NCI-H1105 (cell line): ENCODE measurements at places on chromosomes 5 and 9.
A peak's percentile ranks its signal among the peaks of the same experiment; 100 is the strongest.

DNA sequence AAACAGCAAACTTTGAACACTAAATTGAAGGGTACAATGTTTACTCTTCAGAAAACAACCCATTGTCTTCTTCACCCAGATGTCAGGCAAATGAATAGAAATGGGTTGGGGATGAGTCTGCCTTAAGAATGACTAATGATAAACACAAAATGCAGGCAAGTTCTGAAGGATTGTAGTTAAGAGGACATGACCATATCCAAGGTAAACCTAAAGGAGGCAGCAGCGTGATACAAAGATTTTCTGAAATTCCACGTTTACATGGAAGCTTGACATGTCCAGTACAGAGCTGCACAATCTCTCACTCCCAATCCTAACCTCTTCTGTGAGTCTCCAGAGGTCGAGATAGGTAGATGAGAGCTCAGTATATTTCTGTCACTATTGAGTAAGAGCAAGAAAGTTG, 1263.2 kb upstream of the CDH6 start:
- DNase-seq: no peak

GRCh38 chr5:135391869-135392255, 7.2 kb downstream of the MACROH2A1 start:
- no peak for DNase-seq

DNA sequence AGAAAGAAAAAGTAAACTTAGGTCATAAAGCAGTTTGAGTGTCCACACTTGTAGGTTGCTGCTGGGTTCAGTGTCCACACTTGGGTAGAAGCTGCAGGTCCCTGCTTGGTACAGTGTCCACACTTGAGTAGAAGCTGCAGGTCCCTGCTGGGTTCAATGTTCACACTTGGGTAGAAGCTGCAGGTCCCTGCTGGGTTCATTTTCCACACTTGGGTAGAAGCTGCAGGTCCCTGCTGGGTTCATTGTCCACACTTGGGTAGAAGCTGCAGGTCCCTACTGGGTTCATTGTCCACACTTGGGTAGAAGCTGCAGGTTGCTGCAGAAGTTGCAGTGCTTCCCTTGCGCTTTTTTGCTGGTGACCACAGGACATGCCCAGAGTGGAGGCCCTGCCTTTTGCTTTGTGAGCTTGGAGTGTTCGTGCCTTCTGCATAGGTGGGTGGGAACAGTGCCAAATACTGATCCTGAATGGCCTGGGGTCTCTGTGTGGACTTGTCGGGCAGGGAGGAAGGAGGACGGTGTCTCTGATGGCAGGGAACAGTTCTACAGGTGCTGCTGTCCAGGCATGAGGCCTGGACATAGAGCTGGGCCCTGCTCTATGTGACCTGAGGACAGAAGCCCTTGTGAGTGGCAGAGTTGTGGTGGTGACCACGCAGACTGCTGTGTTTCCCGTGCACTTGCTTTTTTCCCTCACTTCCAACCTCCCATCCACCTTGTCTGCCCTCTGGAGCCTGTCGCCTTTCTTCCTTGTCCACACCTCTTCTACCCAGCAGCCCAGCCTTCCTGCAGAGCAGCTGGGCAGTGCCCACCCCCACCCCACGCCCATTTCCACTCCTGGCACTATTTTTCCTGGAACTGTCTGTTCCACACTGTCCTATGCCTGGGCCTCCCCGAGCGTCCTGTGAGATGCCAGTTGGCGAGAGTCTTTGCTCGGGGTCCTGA, 120.8 kb downstream of the EHMT1 start:
- DNase-seq: no peak

- no peak for DNase-seq
Observed at GRCh38 chr5:79499640-79500273, 14.2 kb downstream of the HOMER1 start.

DNA sequence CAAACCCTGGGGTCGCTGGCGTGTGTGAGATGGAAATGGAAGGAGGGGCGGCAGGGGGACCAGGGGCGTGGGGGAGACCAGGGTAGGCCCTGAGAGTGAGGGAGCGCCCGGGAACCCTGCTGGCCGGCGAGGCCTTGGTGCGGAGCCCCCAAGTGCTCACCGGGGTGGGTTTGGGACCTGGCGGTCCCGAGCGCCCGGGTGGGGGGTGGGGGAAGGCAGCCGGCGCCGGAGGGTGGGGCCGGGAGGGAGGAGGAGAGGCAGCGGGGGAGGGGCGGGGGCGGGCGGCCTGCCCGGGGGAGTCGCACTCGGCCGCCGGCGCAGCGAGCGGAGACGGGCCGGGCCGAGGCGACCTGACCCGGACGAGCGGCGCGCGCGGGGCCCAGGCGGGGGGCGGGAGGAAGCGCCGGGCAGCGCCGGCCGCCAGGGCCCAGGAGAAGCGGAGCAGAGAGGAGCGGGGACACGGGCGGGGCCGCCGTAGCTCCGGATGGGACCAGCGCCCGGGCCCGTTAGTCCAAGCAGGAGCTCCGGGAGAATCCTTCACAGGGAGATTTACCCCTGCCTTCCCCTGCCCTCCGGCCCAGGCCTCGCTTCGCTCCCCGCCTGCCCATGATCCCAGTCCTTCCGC, at the start of gene NPR2:
NPR2 (plus strand) TSS at position 295 of the 625 bp plus-strand sequence. CDS start 818 bp downstream, outside the sequence.
- DNase-seq: no peak

DNA sequence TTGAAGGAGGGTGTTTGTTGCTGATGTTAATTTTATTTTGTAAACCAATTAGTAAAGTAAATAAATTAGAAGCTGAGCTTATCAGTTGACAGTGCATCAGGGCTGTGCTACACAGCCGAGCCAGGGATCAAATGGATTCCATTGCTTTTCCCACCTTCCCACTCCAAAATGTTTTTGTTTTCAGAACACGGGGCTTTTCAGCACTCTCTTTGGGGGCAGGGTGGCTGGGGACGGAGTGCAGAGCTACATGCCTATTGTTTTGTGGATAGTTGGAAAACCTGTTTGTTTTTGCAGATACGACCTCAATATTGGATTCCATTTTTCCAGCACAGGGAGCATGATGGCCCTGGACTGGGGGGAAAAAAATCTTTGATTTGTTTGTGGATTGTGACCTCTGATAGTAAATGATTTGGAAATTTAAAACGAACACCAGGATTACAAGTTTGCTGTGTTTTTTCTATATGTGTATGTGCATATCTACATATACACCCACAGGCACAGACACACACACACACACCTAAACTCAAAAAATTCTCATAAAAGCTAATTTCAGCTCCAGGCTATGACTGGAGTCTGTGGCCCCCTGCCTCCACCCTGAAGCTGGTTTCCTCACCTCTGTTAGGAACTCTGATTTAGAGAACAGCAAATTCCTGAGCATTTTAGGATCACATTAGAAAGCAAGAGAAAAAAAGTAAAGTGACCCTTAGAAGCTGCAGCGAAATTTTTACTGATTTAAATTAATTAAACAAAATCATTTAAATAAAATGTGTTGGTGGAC, 371.7 kb upstream of the IRX2 start:
- peak; percentile 15 for DNase-seq

DNA sequence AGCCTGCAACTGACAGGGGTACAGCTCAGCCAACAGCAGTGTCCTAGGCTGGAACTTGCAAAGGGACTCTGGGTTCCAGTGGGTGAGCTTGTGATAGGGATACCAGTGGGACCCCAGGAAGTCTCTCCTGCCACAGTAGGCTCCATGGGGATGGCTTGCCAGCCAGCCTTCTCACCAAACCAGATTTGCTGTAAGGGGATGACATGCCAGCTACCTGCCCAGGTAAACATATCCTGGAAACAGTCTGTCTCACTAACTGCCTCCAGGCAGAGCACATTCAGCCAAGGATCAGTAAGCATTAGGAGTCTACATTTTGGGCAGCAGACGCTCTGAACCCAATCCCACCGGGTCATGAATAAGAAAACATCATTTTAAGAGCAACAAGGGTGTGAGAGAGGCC, 49.9 kb downstream of the SIL1 start:
- DNase-seq: no peak
